Mammary epithelial cell (primary cell): ENCODE measurements at places on chromosomes 1 and 21. TPM values are rescaled to one million over a fixed set of nuclear protein-coding genes. Genes with fewer than 3 reads are reported as not detected.

The BRWD1 gene
- total RNA-seq = 60.0 TPM

The PER3 gene
- total RNA-seq = 3.7 TPM

The GOLT1A gene
- not detected for total RNA-seq

The SLAMF1 gene
- not detected for total RNA-seq

The HHIPL2 gene
- total RNA-seq = not detected

The AJAP1 gene
- 7.4 and 8.1 TPM in 2 replicates for total RNA-seq

The VANGL2 gene
- 6.0 and 8.7 TPM in 2 replicates for total RNA-seq

The E2F2 gene
- total RNA-seq = 0.17 TPM

The KCNC4 gene
- total RNA-seq = 5.3 TPM

The CATSPERE gene
- total RNA-seq = 1.2 TPM
